Stimulated activated CD4-positive, alpha-beta T cell treated with anti-CD3 and anti-CD28 coated beads, Interleukin-15, amount 100 ng/mL, for 1 hour (primary cell): ENCODE measurements at places on chromosomes 12 and 14.

DNA sequence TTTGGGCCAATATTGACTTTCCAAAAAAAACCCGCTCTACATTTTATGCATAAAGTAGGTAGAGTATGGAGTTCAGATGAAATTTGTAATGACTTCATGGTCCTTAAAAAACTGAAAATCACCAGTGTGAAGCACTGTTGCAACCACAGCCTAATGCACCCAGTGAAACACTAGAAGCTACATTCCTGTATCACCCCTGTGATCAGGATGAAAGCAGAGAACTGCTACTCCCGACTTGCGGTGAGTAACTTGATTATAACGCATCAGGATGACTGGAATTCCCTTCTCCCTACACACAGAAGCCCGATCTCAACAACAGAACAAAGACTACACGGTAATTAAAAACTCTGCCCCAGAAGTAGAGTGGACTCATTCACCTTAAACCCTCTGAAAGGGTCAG is 33.8 kb downstream of the SPTB start:
- no peak for DNase-seq

GRCh38 chr14:31692376-31692781 is 131.2 kb downstream of the NUBPL start:
- DNase-seq: no peak

GRCh38 chr12:75334384-75335030 is at the start of gene GLIPR1L1:
Gene GLIPR1L1 (plus strand): TSS chr12:75334670. CDS start chr12:75334729, 59 bp downstream.
- peak; percentile 49 for DNase-seq

GRCh38 chr12:120904197-120904773 is at the start of gene SPPL3:
Gene SPPL3 (minus strand): TSS chr12:120904358. CDS start chr12:120903867, 491 bp downstream.
- peak; percentile 96 for DNase-seq

- no peak for DNase-seq
Measured at GRCh38 chr12:119247720-119248043, 69.0 kb downstream of the HSPB8 start.

- DNase-seq: no peak
Measured at GRCh38 chr14:100402631-100403030, 79.5 kb downstream of the SLC25A47 start.
